A673 (cell line): ENCODE measurements at places on chromosomes 16 and 17. TPM values are rescaled to one million over a fixed set of nuclear protein-coding genes. Genes with fewer than 3 reads are reported as not detected.

DNA sequence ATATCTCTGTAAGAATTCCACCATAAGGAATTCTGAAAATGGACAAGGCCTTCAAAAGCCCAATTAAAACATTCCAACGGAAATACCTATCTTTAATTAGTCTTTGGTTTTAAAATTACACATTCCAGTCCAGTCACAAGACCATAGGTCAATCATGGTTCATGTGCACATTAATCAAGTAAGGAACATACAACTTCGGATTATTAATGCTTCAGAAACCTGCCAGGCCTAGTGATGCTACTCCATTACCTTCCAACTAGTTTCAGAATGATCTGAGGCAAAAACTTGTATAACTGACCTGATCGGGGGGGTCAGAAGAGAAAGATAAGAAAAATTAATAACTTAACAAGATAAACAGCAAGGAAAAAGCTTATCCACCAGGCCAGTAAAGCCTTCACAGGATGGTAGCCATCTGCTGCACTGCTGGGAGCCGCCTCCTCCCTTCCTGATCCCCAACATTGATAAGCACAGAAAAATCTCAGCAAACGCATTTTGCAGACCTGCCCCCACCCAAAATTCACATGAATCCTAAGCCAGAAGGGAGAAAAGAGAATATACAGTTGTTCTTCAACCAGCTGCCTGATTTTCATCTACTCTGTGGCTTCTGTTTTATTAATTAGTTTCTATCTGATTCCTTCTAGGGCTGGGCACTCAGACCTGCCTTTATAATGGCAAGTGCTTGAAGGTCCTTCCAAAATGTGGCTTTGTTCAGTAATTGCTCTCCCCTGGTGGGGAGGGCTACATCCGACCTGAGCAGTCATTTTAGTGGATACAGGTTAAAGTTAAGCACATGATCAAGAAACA, 6.0 kb downstream of the SDR42E1 start:
- peak; percentile 19 for DNase-seq

DNA sequence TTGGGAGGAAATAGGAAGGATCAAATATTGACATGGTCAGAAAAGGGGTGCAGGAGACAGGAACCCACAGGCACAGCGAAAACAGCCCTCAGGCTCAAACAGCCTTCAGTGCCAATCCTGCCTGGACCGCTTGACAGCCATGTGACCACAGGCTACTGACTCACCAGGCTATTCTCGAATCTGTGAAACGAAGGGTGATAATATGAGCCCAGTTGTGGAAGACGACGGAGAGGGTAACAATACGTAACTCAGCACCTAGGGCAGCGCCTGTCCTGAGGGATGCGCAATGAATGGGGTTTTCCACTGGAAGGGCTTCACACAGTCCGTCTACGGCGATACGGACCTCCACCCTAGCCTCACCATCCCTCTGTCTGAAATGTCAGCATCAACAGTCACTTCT, 117.3 kb upstream of the RCVRN start:
- DNase-seq = no peak

SLC12A4 gene
- 41.9 and 47.6 TPM in 2 replicates for total RNA-seq

KRT28 gene
- not detected in 2 replicates for total RNA-seq
